ENCODE measurements at places on chromosomes 4 and X. TPM values are rescaled to one million over a fixed set of nuclear protein-coding genes. Genes with fewer than 3 reads are reported as not detected.

The S100P gene
- total RNA-seq = not detected

The ANAPC10 gene
- total RNA-seq = 27.3 TPM

The OPRPN gene
- not detected for total RNA-seq

The HTRA3 gene
- 0.35 TPM for total RNA-seq

The P2RY10 gene
- total RNA-seq = not detected

The SLC49A3 gene
- 1.9 TPM for total RNA-seq

The GPR82 gene
- total RNA-seq = not detected

The NR0B1 gene
- total RNA-seq = not detected
